ENCODE measurements at places on chromosomes 7 and 10.

DNA sequence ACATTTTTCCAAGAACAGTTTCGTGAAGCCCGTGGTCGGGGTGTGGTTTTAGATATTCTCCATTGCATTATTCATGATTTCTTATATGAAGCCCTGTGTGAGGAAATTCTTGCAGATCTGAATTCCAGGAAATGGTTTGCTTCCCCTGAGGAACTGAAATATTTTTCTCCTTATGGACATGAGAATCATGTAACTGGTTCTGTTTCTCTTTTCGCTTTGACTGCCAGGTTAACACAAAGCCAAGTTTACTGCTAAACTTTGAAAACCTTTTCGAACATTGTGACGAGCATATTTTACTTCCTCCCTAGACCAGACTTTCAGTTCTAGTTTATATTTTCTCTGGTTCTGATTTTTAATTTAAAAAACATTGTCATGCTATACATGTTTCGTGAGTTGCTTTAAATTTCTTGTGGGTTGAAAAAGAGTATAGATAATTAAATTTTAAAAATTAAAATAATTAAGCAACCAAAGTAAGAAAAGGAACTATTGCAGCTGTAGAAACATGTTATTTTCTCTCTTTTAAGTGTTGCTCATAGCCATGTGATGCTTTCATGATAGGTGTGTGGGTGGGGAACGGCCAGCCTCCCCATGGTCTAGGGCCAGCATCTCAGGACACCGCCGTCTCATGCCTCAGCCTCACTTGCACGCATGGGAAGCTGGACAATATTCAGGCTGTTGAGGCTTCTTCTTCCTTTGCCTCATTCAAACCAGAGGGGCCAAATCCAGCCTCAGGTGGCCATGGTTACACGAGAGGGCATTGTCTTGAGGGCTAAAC is 97.1 kb downstream of the CREB5 start:
- DNase-seq: no peak

- DNase-seq: no peak
These were observed 44.5 kb downstream of the LRRC18 start for GRCh38 chr10:48894911-48895802.

DNA sequence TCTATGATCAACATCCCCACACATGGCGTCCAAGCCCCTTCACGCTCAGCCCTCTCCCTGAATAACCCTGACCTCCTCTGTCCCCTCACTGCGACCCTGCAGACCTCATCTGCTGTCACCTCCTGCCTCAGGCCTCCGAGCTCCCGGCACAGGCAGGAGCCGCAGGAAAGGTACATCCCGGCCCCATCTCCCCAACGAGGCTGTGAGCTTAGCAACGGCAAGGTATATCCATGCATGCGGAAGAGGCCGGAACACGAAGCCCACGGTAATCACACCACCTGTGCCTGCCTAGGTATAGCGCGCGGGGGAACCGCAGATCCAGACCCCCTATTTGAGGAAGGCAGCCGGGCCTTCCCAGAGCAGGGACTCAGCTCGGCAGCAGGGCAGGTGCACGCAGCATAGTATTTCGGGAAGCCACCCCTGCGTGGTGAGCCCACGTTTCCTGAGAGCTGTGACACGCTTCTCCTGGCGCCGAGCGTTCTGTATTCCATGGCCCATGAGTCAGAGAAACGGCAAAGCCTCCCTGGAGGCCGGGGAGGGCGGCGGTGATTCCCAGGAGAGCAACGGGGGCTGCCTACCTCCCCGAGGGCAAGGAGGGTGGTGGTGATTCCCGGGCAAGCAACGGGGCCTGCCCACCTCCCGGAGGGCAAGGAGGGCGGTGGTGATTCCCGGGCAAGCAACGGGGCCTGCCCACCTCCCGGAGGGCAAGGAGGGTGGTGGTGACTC is 50.1 kb upstream of the DNAAF5 start:
- no peak for DNase-seq

DNA sequence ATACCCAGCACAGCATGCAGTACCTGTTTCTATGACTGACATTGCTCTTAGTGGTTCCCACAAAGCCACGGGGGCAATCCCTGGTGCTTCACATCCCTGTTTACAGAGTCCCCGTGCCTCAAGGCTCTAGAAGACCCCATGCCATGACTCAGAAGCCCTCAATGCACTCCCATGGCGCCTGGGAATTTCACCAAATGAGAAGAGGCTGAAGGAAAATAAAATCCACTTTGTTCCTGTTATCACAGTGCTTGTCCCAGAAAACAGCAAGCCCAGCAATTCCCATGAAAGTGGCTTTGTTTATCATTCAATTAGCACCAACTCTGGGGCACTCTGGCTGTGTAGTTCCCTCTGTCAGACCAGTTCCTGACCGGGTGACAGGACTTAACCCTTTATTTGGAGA is 268.3 kb downstream of the TNS3 start:
- no peak for DNase-seq

GRCh38 chr7:139915864-139916716 is 87.0 kb downstream of the TBXAS1 start:
- DNase-seq: peak; percentile 84

- no peak for DNase-seq
These were observed 68.5 kb downstream of the EPDR1 start for GRCh38 chr7:37988721-37989650.

GRCh38 chr10:13351340-13351915 is 3.3 kb upstream of the SEPHS1 start:
- DNase-seq: peak; percentile 66

DNA sequence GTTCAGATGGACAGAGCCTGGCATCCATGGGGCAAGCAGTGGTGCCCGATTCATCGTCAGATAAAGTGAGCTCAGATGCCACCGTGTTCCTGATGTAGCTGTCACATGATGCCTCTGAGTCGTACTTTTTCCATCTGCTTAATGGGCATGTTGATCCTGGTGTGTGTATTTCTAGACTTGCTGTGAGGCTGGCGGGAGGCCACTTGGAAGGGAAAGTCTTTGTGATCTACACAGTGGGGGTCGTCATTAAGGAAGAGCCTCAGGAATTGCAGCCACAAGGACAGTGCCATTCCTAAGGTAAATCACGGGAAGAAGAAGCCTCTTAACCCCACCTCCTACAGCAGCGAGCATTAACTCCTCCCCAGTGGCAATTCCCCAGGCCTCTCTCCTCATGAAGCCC is 63.0 kb downstream of the RGS10 start:
- no peak for DNase-seq

- DNase-seq: no peak
These were observed 18.8 kb downstream of the VIPR2 start for GRCh38 chr7:159125955-159126270.

- DNase-seq: peak; percentile 19
These were observed 48.8 kb downstream of the DIP2C start for GRCh38 chr10:640673-641045.

DNA sequence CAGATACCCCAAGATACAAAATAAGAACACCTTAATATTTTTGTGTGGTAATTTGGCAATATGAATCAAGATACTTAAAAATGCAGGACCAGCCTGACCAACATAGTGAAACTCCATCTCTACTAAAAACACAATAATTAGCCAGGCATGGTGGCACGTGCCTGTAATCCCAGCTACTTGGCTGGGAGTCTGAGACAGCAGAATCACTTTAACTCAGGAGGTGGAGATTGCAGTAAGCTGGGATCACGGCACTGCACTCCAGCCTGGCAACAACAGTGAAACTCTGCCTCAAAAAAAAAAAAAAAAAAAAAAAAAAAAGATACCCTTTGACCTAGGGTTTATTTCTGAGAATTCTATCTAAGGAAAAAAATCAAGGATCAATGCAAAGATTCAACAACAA is 450.7 kb downstream of the SORCS1 start:
- DNase-seq: no peak

- DNase-seq: peak; percentile 85
These were observed 1.4 kb upstream of the TRIM8 start for GRCh38 chr10:102642736-102643335.

- DNase-seq: no peak
These were observed 46.2 kb downstream of the VWDE start for GRCh38 chr7:12357508-12357907.

GRCh38 chr7:129144095-129144833 is at the start of gene TSPAN33:
Gene TSPAN33 (plus strand): TSS chr7:129144707. CDS start chr7:129144981, 274 bp downstream.
- DNase-seq: peak; percentile 89

DNA sequence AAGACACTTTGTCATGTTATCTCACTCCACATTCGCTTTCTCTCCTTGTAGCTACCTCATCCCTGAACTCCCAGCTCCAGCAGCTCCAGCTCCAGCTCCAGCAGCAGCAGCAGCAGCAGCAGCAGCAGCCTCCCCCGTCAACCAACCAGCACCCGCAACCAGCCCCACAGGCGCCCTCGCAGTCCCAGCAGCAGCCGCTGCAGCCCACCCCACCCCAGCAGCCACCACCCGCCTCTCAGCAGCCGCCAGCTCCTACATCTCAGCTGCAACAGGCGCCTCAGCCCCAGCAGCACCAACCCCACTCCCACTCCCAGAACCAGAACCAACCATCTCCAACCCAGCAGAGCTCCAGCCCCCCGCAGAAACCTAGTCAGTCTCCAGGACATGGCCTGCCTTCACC is 226.6 kb upstream of the YAE1 start:
- no peak for DNase-seq

DNA sequence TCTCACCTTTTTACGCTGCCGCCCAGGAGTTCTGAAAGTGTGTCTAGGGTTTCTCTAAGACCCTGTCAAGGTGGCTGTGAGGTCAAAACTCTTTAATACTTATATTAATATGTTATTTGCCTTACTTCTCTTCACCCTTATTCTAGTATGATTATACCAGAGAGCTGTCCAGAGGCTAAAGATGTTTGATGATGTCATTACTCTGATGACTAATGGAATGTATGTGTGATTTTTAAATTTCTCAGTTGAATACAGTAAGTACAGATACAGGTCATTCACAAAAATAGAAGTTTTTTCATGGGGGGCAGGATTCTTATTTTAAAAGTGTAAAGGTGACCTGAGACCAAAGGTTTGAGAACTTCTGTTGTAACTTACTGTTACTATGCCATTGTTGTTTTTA is 150.6 kb upstream of the FOXP2 start:
- DNase-seq: no peak

DNA sequence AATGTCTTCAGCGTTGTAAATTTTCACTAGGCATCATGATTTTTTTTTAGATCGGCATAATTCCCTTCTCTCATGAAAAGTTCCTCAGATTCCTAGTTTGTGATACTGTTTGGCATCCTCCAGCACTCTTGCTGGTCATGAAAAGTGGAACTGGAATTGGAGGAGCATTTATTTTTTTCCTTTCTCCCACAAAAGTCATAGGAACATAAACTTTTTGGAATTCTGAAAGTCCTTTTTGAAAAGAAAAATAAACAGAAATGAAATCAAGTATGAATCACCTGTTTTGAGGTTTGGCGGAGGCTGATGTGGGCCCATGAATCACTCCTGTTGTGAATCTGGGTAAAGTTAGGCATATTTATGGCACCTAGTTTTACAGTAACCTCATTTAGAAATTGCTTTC is 17.7 kb downstream of the CACNB2 start:
- no peak for DNase-seq

DNA sequence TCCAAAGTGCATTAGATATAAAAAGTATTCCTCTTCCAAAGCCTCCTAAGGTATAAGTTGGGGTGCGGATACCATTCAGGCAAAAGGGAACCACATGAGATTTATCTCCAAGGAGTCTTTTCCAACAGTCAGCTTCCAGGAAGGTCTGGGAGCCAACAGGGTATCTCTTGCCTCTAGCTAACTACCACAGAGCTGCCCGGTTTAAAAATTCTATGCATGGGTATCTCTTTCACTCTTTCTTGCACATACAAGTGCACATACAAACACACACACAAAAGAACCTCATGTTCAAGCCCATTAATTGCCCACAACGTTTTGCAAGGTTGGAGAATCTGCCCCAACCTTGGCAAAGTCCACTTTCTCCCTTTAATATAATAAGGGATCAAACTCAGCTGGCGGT is 80.7 kb downstream of the CDK6 start:
- no peak for DNase-seq

DNA sequence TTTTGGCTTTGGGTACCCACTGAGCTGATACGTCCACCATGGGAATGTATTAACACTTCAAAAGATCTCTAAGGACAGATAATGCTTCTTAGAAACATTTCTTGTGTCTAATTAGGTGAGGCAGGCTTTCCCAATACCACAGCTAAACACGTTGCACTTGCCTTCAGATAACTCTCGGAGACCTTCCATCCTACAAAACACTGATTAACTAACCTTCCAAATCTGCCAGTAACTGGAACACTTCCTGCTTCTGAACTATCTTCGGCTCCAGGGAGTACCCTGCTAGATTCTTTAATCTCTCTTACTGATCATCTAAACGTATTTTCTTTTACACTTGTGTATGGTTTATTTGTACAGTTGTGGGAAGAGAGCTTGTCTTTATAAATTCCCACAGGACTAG is 1.1 kb upstream of the WNT16 start:
- no peak for DNase-seq
